ENCODE measurements at places on chromosomes 1 and 21.

GRCh38 chr1:19582318-19582717, 61.8 kb upstream of the NBL1 start:
- peak; percentile 25 for DNase-seq

GRCh38 chr21:37647781-37648180, 268.5 kb downstream of the KCNJ6 start:
- DNase-seq, result no peak

DNA sequence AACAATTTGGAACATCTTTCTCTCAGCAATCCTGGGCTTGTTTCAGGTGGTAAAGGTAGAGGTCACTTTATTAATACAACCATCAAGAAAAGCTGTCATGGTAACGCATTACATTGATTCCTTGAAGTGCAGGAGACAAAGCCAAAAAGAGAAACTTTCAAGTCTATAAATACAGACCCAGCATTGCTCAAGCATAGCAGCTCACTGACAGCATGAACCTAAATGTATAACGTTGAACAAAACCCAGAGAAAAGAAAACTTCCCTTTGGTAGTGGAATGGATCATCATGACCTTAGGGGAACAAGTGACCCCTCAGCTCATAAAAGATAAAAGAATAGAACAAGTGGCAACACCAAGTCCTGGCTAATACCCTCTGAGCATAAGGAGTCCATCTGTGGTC, 332.2 kb downstream of the NTNG1 start:
- no peak for DNase-seq

DNA sequence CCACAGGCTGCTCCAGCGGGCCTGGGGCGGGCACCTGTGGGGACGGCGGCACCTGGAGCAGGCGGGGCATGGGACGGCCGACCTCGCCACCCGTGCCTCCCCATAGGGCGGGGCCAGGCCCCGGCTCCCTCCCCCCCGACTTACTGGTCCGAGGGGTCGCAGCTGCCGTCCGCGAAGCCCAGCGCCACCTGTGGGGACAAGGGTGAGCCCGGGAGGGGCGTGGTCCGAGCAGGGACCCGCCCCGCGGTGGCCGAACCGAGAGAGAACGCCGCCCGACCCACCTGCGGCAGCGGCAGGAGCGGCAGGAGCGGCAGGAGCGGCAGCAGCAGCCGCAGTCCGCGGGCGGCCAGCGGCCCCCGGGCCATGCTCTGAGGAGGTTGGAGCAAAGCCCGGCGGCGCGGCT, at the start of gene TMEM52:
TMEM52 (minus strand) TSS at position 379 of the 403 bp plus-strand sequence; CDS start at position 365, 14 bp downstream.
- no peak for DNase-seq

DNA sequence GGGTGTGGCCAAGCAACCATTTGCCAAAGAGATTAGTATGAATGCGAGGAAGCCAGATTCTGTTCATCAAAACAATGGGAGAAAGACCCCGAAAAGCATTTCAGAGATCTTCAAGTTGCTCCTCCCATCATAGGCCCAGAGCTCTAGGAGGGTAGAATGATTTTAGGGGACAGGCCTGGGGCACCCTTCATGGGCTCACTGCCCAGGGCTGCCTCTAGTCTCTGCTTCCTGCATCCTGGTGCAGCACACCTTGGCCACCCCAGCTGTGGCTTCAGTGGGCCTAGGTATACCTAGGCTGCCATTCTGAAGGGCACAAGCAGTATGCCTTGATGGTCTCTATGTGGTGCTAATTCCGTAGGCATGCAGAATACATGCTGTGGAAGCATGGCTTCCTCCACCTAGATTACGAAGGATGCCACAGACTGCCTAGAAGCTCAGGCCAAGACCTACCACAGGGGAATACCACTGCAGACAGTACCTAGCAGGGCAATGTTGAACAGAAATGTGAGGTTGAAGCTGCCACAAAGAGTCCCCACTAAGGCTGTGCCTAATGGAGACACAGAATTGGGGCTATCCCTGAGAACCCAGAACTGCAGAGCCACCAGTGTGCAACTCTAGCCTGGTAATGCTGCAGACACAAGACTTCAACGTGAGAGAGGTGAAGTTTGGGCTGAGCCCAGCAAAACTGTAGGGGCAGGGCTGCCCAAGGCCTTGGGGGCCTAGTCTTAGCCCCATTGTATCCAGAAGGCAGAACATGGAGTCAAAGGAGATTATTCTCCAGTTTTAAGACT, 158.8 kb downstream of the CLIC6 start:
- DNase-seq, result no peak

- DNase-seq, result no peak
Measured at GRCh38 chr1:34796990-34797389, 4.2 kb downstream of the GJA4 start.

DNA sequence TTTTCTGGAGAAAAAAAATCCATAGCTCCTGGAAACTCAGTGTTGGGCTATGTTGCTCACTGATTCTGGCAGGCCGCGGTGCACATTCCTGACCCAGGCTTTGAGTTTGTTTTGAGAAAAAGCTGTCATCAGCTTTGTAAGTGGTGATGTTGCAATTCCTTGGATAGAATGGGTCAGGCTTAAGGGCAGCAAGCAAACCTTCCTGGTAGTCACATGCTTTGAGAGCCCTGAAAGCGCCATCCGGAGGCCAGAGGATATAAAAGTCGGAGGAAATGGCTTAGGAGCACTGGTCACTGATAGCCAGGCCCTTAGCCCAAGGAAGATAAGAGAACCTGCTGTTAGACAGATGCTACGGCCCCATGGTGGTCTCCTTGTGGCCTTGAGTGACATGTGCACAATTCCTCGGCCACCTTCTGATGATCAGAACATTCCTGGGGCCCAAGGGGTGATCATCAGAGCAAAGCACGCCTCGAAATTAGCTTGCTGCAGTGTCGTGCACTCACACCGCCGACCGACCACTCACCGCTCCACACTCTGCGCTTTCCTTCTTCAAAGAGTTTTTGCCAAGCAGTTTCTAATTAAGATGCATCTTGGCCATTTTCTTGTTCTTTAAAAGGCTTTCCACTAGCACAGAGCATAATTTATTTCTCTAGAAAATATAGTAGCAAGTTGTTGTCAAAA, 78.6 kb downstream of the MAN1C1 start:
- DNase-seq, result peak; percentile 97

- DNase-seq, result peak; percentile 90
Measured at GRCh38 chr21:41726970-41727783, 39.7 kb downstream of the RIPK4 start.

GRCh38 chr1:185045814-185046492, 595 bp downstream of the RNF2 start:
- peak; percentile 41 for DNase-seq

- DNase-seq, result no peak
Measured at GRCh38 chr21:44269090-44269489, 7.4 kb upstream of the DNMT3L start.

GRCh38 chr21:16587141-16587581, 857.4 kb downstream of the USP25 start:
- no peak for DNase-seq

- DNase-seq, result no peak
Measured at GRCh38 chr1:78155121-78155520, 109.4 kb downstream of the GIPC2 start.

- peak; percentile 18 for DNase-seq
Measured at GRCh38 chr21:42003051-42003461, 7.1 kb downstream of the ZBTB21 start.

GRCh38 chr1:92515796-92516201, 29.1 kb upstream of the GFI1 start:
- DNase-seq, result no peak

- no peak for DNase-seq
Measured at GRCh38 chr1:7553042-7553690, 217.9 kb upstream of the VAMP3 start.

DNA sequence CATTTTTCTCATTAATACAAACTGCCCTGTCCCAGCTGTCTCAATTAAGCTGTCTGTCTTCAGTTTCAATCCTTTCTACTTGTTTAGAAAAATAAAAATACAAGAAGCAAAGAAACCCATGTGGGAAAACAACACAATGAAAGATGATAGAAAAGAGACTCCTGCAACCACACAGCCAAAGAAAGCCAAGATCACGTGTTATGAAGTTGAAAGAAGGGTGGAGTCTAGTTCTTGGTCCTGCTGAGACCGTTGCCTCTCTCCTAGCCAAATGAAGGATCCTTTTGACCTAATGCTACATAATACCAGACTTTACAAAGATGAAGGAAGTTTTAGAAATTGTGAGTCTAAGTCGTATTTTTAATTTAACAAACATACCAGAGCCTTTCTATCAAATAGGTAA, 218.8 kb upstream of the RRP15 start:
- DNase-seq, result no peak

DNA sequence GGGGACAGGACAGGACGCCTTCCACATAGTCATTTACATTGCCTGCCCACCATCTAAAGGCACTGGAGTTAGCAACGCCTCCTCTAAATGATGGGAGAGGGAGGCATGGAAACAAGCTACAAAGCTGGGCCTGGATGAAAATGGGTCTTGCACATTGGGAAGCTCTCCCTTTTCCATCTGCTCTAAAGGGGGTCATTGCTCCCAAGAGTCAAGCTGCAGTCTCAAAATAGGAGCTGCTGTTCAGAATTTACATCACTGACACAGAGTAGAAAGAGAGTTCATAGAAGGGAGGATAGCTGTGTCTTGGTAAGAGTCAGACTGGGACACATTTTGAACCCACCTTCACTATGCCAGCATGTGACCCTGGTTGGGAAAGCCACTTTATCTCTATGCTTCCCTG, 26.6 kb downstream of the RCSD1 start:
- no peak for DNase-seq

GRCh38 chr1:147337040-147337630, 94.7 kb downstream of the CHD1L start:
- peak; percentile 26 for DNase-seq

GRCh38 chr1:84433258-84434080, 35.2 kb downstream of the DNASE2B start:
- DNase-seq, result peak; percentile 66

GRCh38 chr1:917076-917459, 6.7 kb upstream of the SAMD11 start:
- DNase-seq, result no peak

GRCh38 chr1:44318097-44319088, 36.7 kb downstream of the ERI3 start:
- peak; percentile 46 for DNase-seq

GRCh38 chr1:41902159-41902577, 16.6 kb downstream of the HIVEP3 start:
- peak; percentile 97 for DNase-seq

DNA sequence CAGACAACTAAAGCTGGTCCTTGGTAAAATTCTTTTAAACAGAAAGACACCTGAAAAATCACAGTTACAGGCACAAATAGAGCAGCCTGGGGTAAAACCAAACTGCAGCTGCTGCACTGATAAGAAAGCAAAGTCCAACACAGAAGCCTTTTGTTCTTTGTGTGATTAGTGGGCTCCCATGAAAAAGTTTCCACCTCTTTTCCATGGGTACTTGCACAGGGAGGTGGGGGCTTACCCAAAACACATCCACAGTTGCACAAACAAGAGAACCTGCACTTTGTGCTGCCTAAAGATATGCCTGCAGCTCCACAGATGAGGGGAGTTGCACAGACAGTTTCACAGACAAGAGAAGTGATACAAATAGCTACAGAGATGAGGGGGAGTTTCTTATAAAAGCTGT, 106.7 kb upstream of the SLC5A9 start:
- no peak for DNase-seq

DNA sequence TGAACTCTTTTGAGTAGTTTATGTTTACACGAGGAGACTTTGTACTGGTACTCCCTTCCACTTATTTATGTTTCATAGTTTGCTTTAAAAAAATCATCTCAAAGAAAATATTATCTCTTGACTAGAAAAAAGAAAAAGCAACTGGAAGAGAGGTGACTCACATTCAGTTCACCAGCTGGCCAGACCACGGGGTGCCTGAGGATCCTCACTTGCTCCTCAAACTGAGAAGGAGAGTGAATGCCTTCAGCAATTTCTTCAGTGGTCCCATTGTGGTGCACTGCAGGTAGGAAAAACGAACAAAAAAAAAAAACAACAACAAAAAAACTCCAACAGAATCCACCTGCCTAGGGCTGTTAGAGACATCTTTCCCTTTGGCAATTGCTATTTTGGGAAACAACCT, 102.9 kb downstream of the PTPRC start:
- peak; percentile 72 for DNase-seq

GRCh38 chr1:181936768-181937581, 124.5 kb downstream of the ZNF648 start:
- peak; percentile 4 for DNase-seq

DNA sequence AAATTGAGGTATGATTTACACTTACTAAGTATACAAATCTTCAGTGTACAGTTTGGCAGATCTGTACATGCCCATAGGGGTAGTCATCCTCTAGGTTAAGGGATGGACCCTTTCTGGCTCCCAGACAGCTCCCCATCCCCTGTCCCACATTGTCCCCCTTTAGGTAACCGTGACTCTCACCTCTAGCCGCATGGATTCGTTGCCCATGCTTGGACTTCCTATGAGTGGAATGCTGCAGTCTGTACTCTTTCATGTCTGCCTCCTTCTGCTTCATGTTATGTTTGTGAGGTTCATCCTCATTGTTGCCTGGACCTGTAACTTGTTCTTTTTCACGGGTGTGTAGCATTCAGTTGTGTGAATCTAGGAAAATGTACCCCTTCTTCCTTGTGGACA, 20.3 kb downstream of the SLC37A1 start:
- DNase-seq, result no peak

- no peak for DNase-seq
Measured at GRCh38 chr1:171196351-171196750, 11.3 kb downstream of the FMO2 start.

- DNase-seq, result peak; percentile 59
Measured at GRCh38 chr21:37145635-37146111, 72.6 kb downstream of the TTC3 start.

GRCh38 chr21:16563795-16564194, 834.0 kb downstream of the USP25 start:
- DNase-seq, result peak; percentile 75

GRCh38 chr1:52424231-52424636, 19.8 kb downstream of the PRPF38A start:
- DNase-seq, result peak; percentile 2

DNA sequence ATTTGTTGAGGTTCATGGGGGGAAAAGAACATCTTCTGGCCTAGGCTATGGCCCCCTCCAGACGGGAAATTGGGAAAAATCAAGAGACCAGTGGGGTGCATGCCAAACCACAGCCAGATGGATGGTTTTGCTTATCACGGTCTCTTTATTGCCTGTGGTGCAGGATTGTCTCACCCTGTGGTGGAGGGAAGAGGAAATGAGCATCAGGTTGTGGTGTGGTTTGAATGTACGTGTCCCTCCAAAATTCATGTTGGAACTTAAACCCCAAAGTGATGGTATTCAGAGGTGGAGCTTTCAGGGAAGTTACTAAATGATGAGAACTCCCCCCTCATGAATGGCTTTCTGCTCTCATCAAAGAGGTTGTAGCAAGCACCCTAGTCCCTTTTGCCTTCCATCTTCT, 525.7 kb downstream of the NPHP4 start:
- no peak for DNase-seq

- DNase-seq, result no peak
Measured at GRCh38 chr21:46212721-46213484, 15.7 kb downstream of the LSS start.
